ENCODE measurements at places on chromosomes 2 and 18. TPM values are rescaled to one million over a fixed set of nuclear protein-coding genes. Genes with fewer than 3 reads are reported as not detected.

- no peak for DNase-seq
Observed at GRCh38 chr2:109173311-109174171, 44.5 kb downstream of the SH3RF3 start.

DNA sequence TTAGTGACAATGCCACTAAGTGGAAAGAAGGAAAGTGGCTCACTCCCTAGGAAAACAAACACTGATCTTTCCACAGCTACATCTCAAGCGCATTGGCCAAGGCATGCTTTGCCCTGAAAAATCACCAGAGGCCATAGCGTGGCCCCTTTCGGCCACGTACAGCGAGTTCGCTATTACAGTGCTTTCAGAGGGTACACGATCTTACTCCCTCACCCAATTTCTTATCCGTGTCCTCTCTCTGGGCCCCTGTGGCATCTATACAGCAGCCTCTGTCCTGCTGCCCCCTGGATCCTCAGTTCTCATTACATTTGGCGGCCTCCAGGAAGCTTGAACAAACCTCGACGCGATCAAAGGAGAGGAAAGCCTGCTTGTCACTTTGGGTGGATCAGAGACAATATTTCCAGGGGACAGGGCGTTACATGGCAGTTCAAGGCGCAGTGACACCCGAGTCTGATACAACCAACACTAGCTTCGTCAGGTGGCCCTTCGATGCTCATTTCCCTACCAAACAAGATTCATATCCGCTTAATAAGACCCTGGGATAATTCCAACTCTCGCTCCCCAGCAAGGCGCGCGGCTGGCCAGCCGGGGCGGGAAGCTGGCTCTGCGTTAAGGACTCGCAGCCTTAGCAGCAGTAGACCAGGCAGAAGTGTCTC, 941 bp downstream of the SKOR2 start:
- DNase-seq: no peak

ZAP70 gene
- total RNA-seq: 2.7 TPM

TMBIM1 gene
- total RNA-seq: 115 TPM

TMEM182 gene
- total RNA-seq: 0.10 TPM
